ENCODE measurements at places on chromosomes 2 and 18. TPM values are rescaled to one million over a fixed set of nuclear protein-coding genes. Genes with fewer than 3 reads are reported as not detected.

GRCh38 chr2:46068636-46069035 lies 228.6 kb upstream of the EPAS1 start:
- DNase-seq = no peak

GRCh38 chr18:43572163-43572562 lies 294.9 kb upstream of the SYT4 start:
- no peak for DNase-seq

DNA sequence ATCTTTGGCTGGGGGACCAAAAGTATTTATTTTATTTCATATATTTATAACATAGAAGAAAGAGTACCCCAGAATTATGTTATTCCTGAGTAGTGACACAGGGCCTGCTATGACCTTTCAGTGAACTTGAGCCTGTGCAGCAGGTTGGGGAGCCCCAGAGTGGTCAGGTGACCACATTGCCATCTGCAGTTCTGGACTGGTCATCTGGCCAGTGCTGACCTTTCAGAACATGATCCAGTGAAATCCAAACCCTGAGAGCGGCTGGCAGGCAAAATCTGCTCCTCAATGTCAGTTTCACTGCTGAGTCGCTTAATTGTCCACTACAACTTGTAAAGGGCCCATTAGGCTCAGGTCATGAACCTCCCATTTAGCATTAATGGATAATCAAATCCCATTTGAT lies 336.7 kb upstream of the KCNH7 start:
- DNase-seq = no peak

GRCh38 chr18:56645415-56646016 lies 5.6 kb upstream of the WDR7 start:
- DNase-seq = no peak

DNA sequence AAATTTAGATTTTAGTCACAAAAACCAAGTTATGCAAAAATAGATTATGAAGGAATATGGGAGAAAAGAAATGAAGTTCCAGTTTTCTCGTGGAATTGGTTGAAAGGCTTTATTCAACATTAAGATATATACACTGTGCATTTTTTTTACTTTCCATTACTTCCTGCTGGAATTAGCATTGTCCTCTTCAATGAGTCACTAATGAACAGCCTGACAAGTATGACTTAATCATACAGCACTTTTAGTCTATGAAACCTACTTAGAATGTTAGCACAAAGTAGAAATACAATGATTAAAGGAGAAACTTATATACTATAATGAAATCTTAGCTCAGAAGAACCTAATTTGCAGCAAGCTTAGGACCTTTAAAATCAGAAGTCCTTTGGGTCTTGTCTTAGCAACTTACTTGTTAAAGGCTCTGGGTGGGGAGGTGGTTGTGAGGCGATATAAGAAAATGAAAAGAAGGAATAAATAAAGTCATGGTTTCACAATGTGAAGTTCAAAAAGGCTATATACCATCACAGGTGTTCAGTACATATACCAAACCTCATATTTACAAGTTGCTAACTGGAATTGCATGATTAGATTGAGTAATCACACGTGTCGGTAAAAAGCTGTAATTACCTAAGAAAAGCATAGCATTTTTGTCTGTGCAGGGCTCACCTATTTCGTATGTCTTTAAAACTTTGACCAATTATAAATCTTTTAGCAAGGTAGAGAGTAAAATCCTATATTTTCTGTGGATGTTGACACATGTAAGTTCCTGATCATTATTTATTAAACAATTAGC lies 236.8 kb downstream of the CAMKMT start:
- DNase-seq = no peak

DNA sequence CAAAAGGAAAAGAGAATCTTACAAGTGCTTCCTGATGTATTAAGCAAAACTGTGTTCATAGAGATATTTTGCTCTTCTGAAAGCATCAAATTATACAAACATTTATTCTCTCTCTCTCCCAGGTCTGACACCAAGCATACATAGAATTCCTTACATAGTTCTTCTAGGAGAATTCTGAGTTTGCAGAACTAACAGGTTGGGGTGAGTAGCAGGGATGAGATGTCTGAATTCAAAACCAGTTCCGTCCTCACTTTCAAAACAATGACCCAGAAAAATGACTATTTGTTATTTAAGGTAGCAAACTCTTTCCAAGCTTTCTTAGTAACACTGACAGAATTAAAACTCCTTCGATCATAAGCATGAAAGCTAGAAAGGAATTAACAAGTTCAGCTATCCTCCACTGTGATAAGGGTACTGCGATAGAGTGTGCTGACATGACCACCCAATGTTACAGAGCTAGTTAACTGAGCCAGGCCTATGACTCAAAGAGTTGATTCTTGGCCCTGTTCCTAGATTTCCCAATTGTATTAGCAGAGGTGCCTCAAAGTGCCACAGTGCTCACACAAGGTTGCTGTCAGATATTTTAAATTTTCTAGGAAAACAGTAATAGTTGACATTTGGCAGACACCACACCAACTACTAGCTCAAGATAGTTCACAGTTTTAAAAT lies 85.8 kb upstream of the SETBP1 start:
- no peak for DNase-seq

DNA sequence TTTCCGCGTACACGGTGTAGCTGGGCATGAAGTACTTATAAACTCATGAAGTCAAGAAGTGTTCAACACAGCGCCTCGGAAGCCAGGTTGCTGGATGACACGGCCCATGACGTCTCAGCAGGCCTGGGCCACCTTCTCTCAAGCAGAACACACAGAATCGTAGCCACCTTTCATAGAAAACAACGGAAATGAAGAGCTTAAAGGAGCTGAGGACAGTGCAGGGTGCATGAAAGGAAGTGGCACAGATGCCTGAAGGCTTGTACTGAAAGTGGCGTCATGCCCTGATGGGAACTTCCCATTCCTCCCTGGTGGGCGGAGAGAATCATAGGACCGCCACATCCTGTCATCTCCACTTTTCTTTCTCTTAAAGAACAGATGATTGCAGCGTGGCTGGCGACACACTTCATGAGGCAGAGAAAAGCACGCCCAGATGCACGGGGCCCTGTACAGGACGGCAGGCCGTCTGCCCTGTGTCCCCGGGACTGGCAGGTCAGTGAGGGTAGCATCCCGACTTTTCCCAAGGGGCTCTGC lies 31.1 kb downstream of the HDAC4 start:
- DNase-seq = peak; percentile 39

GRCh38 chr2:121736140-121736461 lies 574 bp downstream of the NIFK start:
- peak; percentile 26 for DNase-seq

GRCh38 chr18:31098878-31099277 lies 3.3 kb downstream of the DSC2 start:
- DNase-seq = no peak

DNA sequence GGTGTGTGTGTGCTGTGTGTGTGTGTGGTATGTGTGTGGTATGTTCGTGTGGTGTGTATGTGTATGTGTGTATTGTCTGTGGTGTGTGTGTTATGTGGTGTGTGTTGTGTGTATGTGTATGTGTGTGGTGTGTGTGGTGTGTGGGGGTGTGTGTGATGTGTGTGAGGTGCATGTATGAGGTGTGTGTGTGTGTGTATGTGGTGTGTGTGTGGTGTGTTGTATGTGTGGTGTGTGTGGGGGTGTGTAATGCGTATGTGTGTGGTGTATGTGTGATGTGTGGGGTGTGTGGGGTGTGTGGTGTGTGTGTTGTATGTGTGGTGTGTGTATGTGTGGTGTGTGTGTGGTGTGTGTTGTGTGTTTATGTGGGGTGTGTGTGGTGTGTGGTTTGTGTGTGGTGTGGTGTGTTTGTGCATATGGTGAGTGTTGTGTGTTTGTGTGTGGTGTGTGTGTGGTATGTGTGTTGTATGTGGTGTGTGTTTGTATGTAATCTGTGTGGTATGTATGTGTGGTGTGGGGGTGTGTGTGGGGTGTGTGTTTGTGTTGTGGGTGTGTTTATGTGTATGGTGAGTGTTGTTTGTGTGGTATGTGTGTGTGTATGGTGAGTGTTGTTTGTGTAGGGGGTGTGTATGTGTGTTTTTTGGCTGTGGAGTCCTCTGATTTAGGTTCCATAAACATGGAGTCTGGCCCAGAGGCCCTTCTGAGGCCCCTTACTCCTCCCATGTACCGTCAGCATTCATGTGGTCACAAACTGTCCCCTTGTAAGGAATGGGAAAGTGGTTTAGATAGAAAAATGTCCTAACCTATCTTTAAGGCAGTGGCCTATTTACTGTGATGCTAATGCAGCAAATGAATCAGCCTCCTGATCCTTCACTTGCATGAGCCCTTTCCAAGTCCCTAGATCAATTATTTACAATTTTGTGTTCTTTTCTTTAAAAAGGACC lies 116.0 kb downstream of the ALPK2 start:
- DNase-seq = no peak

GRCh38 chr2:134014196-134014960 lies 239.5 kb upstream of the MGAT5 start:
- no peak for DNase-seq

GRCh38 chr2:3466482-3466863 lies 52.9 kb downstream of the ADI1 start:
- no peak for DNase-seq

DNA sequence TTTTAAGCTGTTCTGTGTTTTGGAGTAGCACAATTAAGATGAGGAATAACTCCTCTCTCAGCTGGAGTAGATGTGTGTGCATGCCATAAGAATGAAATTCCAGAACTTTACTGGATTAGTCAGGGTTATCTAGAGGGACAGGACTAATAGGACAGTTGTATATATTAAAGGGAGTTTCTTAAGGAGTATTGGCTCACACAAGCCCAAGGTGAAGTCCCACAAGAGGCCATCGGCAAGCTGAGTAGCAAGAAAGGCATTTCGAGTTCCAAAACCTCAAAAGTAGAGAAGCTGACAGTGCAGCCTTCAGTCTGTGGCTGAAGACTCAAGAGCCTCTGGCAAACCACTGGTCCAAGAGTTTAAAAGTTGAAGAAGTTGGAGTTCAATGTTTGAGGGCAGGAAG lies 113.7 kb downstream of the RIT2 start:
- DNase-seq = no peak

GRCh38 chr2:109689182-109689930 lies 75.2 kb downstream of the SOWAHC start:
- DNase-seq = no peak

DNA sequence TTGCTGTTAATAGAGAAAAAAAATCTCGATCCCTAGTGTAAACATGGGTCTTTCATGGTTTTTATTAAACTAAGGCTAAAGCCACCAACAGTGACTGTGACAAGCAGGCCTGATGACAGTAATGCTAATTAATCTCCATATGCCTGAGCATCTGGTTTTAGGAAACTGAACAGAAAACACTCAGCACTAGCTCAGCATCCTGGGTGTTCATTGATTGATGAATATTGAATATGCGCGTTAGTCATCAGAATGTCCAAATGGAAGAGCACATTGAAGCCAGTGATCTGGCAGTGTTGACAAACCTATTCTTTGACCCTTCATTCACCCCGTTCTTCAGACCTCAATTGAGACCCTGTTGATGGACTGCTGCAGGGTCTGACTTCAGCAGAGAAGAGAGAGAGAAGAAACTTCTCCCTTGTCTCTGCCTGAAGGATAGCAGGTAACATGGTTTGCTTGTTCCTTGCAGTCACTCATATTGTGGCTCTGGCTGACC lies 283.8 kb downstream of the RDH14 start:
- no peak for DNase-seq

- DNase-seq = no peak
These were observed 434.1 kb upstream of the HS6ST1 start for GRCh38 chr2:128752691-128753263.

- no peak for DNase-seq
These were observed at the start of gene MCFD2 for GRCh38 chr2:46915281-46915810. Gene MCFD2 (minus strand): TSS chr2:46915806. CDS start chr2:46909171, 6,635 bp downstream.

DNA sequence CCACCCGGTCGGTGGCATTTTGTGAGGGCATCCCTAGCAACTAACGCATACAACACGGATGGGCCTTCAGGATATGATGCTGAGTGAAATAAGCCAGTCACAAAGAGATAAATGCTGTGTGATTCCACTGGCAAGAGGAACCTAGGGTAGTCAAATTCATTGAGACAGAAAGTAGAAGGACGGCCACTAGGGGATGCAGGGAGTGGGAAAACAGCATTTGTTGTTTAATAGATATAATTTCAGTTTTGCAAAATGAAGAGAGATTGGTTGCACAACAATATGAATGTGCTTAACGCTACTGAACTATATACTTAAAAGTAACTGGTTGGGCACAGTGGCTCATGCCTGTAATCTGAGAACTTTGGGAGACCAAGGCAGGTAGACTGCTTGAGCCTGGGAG lies 112.9 kb downstream of the AFF3 start:
- DNase-seq = no peak

GRCh38 chr18:36043153-36043552 lies 24.2 kb downstream of the RPRD1A start:
- DNase-seq = no peak

- no peak for DNase-seq
These were observed 103.1 kb upstream of the APCDD1 start for GRCh38 chr18:10351219-10351818.

- DNase-seq = no peak
These were observed 462.3 kb downstream of the MEIS1 start for GRCh38 chr2:66897181-66897580.

DNA sequence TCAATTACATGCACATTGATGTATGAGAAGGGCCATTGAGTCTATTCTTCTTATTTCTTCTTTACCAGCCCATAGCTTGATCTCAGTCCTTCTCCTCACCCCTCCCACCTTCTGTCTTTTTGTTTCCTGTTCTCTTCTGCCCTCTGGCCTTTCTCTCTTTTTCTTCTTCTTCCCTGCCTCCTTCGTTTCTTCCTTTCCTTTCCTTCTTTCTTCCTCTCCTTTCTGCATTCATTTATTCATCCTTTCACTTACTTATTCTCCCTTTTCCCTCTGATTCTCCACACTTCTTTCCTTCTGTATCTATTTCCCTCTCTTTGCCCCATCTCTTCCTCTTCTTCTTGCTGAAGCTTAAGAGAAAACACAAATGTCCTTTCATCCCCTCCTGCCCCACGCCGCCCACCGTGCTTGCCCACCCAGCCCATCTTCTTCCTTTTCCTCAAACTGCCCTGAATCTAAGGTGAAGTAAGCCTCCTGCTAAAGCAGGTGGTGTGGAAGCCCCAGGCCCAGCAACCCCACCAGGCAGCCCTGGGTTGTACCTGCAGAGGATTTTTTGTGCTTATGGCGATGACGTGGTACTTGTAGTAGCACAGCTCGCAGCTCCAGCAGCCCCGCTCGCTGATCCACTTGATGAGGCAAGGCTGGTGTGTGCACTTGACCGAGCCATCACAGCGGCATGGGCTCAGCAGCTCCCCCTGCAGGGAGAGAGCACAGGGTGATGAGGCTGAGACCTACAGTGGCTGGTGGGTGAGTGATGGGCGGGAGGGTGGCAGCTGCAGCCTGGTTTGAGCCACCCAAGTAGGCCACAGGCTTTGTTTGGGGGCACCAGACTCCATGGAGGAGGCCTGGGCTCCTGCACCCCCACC lies 89.0 kb downstream of the MARCHF4 start:
- no peak for DNase-seq

Gene PIAS2
- 40.6 TPM for total RNA-seq

Gene SCYGR5
- total RNA-seq = not detected

Gene INO80B
- 46.8 TPM for total RNA-seq

Gene ZAP70
- 387 TPM for total RNA-seq
